GM20000 (cell line): ENCODE measurements at places on chromosomes 2 and 18.

DNA sequence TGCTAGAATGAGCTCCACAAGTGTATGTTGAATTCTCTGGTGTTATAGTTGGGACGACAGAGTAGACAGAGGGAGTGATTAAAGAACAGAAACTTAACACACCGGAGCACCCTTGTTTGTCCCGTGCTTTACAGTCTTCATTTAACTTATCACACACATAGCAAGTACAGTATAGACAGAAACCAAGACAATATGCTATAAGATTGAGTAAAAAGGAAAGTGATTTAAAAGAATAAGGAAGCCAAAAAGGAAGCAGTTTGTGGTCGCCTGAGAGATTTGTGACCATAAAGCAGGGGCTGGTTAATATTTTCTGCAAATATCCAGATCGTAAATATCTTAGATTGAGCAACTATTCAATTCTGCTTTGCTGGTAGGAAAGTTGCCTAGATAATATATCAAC, 1128.4 kb downstream of the TSN start:
- no peak for DNase-seq

GRCh38 chr2:225484751-225485150, 85.2 kb downstream of the NYAP2 start:
- DNase-seq, result no peak

GRCh38 chr2:145137901-145138300, 618.0 kb upstream of the ZEB2 start:
- DNase-seq, result no peak

- no peak for DNase-seq
These were observed 304.5 kb downstream of the SLC8A1 start for GRCh38 chr2:40147360-40147759.

GRCh38 chr18:77068321-77069312, 64.0 kb downstream of the MBP start:
- DNase-seq, result no peak

DNA sequence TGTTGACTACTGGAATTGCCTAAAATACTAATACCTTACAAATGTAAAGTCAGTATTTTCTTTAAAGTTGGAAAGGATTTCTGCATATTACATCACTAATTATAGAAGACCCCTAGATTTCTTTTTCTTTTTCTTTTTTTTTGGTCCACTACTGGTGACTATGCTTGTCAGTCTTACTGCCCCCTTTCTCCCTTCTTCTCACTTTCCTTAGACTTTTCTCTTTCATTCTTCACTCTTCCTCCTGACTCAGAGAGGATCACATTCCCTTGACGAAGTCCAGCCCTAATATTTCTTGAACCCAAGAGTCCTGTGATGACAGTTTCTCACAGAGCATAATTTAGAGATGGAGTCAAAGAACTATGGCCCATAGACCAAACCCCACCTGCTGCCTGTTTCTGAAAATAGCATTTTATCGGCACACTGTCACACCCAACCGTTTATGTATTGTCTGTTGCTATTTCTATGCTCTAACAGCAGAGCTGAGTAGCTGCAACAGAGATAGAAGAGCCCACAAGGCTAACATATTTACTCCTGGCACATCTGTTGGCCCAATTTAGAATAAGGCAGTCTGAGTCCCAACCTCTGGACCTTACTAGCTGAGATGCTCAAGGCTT, 40.6 kb upstream of the RIOK3 start:
- DNase-seq, result no peak

DNA sequence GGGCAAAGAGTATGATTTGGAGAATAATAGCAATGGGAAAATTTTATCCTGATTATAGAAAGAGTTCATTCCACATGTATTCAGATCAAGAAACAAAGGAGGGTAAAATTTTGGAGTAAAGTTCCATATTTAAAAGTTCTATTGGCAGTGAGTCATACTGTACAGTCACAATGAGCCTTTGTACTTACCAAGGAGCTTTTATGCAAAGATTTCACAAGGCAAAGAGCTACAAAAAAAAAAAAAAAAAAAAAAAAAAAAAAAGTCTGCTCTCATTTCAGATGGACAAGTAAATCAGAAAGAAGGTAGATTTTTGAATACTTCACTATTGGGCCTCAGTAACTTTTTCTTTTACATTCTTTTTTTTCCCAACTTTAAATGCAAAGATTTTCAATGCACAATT, 1802.2 kb upstream of the PIK3C3 start:
- DNase-seq, result no peak

GRCh38 chr2:179265082-179265510, 464 bp upstream of the SESTD1 start:
- DNase-seq, result no peak
